ENCODE measurements at places on chromosomes 5 and 9.

- no peak for DNase-seq
Observed at GRCh38 chr9:137807721-137808703, 69.6 kb upstream of the CACNA1B start.

GRCh38 chr9:113712053-113712452 is 164.1 kb upstream of the ZNF618 start:
- no peak for DNase-seq

DNA sequence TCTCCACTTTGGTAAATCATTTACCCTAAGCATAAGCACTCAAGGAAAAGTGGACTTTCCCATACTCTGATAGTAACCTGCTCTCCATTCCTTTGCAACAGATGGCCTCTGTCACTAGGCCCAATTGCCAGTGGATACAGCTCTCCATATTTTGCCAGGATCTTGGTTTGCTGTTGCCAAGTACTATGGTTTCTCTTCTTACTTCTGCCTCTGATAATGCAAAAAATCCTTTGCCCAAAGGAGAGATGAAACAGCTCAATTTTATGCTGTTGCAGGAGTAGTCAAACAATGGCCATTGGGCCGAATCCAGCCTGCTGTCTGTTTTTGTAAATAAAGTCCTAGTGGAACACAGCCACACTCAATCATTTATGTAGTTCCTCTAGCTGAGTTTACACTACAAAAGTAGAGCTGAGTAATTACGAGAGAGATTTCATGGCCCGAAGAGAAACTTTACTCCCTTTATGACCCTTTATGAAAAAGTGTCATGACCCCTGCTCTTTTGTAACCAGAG is 92.5 kb downstream of the HTR4 start:
- DNase-seq = no peak

- no peak for DNase-seq
Observed at GRCh38 chr9:116393198-116393597, 239.6 kb downstream of the PAPPA start.

GRCh38 chr9:17665450-17665849 is 86.6 kb downstream of the SH3GL2 start:
- DNase-seq = no peak

DNA sequence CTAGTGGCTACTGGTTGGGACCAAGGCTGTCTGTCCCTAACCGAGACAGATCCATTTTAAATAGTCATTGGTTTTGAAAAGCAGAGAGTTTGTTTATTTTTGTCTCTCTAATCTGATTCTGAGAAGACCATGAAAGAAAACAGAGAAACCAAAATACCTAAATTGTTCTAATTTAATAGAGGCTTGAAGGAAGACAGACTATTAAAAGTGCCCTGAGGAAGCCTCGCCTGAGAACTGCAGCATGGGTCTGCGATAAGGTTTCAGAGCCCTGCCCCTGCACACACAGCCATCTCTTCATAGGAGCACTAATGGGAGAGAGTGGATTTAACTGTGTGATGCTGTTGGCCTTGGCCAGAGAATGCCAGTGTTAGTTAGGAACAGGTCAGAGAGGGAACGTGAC is 175.5 kb upstream of the SV2C start:
- DNase-seq = no peak

DNA sequence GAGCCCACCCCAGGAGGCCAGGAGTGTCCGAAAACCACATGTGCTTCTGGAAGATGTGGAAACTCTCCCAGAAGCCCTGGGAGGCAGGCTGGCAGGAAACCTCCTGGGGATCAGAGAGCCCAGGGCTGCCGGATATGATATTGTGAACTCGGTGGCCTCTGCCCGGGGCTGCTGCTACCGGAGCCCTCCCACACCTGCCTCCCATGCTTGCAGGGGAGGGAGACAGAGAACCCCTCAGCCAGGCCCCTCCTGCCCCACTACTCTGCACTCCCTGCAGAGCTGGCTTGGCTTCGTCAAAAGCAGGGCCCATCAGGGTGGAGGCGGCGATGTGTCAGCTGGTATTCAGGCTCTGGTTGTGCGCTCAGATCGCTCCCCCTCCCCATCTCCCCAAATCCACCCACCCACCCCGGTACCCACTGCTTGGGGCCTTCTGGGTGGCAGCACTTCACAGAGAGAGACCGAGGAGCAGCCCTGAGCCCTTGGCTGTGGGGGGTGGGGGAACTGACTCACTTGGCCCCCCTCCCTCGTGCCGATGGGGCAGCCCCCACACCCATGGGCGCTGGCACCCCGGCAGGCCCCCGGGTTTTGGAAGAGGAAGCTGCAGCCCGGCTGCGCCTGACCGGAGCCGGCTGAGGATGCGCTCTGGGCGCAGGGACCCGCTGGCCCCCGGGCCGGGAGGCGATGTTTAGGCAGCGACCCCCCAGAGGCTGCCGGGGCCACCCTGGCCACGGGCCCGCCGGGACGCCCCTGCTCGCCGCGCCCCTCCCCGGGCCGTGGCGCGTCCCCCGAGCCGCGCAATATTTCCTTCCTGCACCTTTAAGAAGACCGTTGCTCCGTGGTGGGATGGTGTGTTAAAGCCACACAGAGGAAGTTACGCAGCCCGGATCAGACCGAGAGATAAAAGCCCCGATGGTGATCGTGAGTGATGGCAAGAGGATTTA is 786 bp upstream of the NTNG2 start:
- peak; percentile 61 for DNase-seq

DNA sequence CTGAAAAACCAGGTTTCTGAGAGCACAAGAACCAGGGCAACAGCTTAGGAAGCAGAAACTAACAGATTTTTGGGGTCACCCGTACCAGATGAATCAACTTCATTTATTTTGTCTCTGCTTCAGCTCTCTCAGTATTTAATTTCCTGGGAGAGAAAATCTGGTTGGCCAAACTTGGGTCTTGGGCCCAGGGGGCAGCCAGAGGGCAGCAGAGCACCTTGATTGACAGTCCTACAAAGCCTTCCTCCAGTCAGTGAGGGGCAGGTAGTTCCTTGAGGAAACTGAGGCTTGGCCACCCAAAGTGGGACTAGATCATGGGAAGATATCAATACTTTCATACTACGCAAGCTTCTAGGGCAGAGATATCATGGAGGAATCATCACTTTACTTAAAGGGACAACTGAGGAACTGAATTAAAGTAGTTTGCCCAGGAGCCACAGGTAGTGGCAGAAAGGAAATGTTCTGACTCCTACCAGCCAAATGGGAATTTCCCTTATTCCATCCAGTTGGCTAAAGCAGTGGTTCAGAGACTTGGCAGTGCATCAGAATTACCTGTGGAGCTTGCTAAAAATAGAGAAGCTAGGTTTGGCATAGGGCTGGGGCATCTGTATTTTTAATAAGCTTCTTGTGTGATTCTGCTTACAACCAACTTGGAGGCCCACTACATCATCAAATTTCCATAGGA is 21.5 kb upstream of the ARHGAP26 start:
- DNase-seq = peak; percentile 13

DNA sequence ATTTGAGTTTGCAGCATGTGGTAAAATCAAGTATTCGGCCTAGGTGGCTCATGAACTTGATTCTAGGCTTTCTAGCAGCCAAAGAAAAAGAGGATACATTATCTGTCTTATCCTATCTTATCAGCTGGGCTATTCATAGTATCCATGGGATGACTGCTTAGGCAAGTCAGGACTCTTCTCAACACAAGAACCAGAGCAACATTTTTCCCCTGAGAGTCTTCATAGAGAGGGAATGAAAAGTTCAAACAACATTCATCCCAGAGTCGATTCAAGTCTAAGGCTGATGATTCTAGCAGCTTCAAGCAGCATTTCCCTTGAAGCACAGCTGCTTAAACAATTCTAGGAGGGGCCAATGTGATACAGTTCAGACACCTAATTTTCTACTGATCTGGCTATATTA is 3.0 kb downstream of the S100Z start:
- DNase-seq = no peak

- no peak for DNase-seq
Observed at GRCh38 chr5:171841984-171842776, 56.6 kb downstream of the SMIM23 start.

- peak; percentile 47 for DNase-seq
Observed at GRCh38 chr9:111957856-111958631, 61.4 kb downstream of the UGCG start.

- no peak for DNase-seq
Observed at GRCh38 chr9:99506747-99507348, 284.8 kb downstream of the SEC61B start.

DNA sequence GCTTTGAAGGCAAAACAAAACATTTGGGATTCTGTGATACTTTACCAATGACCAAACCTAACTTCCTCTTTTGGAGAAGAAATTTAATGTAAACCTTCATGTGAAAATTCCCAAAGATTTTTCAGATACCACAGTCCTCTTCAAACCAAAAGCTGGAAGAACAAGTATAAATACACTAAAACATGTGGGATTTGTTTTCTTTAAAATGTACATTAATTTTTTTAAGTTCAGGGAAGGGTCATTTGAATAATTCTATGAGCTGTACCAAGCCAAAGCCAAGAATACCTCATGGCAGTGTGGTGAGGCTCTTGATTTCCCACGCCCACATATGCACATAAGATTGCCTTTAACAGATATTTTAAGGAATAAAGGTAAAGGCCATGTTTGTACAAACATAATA is 28.4 kb upstream of the ITGA1 start:
- no peak for DNase-seq

- DNase-seq = no peak
Observed at GRCh38 chr9:135741276-135742219, 39.6 kb downstream of the KCNT1 start.

- DNase-seq = peak; percentile 56
Observed at GRCh38 chr5:174581479-174581878, 142.9 kb upstream of the MSX2 start.

- DNase-seq = no peak
Observed at GRCh38 chr5:90830058-90830457, 271.5 kb downstream of the ADGRV1 start.

GRCh38 chr9:27701016-27701415 is 127.7 kb upstream of the C9orf72 start:
- DNase-seq = no peak

GRCh38 chr9:78865737-78866136 is 568.8 kb downstream of the PSAT1 start:
- DNase-seq = no peak

DNA sequence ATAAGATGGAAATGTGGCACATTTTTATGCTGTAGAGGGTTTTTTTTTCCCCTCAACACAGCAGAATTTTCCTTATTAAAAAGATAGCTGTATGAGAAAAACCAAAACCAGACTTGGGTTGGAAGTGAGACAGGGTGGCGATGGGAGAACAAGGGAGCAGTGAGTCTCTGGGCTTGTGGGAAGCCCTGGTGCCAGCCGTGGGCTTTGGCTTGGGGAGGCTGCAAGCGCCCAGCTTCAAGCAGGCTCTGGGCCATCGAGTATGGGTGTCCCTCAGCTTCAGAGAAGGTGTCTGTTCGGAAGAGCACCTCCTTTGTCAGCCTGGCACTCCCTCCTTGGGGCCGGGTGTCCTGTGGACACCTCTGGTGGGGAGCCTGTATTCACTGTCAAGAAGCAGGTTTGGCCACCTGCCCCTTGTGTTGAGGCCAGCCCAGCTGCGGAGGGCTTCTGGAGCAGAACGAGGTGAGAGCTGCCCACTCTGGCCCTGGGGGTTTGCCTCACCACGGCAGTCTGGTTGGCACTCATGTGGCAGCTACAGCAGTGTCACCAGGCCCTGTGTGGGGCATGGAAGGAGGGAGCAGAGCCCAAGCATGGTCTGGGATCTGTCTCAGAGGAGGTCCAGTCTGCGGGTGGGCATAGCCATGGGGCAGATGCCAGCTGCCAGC is 37.6 kb upstream of the ANGPTL2 start:
- no peak for DNase-seq

DNA sequence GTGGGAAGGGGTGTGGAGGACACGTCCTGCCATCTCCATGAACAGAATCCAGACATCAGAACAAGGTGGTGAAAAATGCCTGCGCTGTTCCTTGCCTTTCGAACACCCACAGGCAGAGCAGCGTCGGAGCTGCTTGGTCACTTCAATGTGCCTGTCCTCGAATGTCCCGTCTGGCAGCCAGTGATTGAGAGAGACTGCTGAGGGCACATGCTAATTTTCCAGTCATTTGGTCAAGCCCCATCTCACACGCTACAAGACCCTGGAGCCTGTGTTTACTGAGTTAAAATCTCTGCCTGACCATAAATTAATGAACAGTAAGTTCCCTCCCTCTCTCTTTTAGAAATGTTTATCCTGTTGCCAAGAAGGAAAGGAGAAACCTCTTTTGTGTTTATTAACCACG is 149.3 kb downstream of the NTRK2 start:
- DNase-seq = no peak

DNA sequence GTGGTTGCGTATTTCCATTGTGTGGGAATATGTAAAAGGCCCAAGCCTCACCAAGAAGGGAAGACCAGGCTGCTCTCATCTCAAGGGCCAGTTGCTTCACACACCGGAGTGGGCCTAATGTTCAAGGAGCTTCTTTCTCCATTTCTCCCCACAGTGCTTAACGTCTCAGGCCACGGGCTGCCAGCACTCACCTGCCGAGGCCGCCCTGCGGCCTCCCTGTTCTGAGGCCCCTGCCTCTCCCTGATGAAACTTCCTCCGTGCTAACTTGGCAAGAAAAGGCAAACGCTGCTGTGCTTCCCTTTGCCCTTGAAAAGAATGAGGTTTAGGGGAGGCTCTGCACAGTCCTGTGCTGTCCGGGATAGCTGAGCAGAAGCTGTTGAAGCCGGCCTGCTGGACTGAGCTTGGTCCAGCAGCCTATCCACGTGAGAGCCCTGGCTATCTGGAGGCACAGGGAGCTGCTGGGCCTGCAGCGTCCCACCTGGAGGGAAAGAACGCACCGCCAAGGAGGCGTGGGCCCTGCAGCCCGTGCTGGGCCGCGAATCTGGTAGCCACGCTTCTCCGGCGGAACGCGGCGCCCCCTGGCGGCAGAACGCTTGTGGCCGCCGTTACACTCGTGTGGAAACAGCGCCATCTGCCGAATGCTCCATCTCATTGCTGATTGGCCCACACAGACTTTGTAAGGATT is 73.5 kb upstream of the PRSS3 start:
- peak; percentile 80 for DNase-seq

- no peak for DNase-seq
Observed at GRCh38 chr9:108963459-108964143, 29.4 kb downstream of the ABITRAM start.

GRCh38 chr5:40441733-40442132 is 238.0 kb upstream of the PTGER4 start:
- no peak for DNase-seq

DNA sequence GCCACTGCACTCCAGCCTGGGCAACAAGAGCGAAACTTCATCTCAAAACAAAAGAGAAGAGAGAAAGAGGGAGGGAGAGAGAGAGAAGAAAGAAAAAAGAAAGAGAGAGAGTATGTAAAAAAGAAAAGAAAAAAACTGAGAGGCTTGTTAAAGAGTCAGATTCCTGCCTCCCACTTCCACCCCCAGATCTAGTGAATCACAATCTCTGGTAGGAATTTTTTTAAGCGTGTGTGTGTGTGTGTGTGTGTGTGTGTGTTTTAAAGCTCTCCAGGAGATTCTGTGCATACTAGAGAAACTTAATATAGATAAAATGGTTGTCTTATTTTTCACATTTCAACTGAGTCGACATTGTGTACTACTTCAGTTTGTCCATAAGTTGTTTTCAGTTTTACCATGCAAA is 32.0 kb downstream of the SAR1B start:
- DNase-seq = no peak

GRCh38 chr9:86604741-86605140 is 250.5 kb upstream of the TUT7 start:
- DNase-seq = no peak

GRCh38 chr5:33840927-33841547 is 50.8 kb downstream of the ADAMTS12 start:
- no peak for DNase-seq

Data from urothelium cell line (cell line).